ENCODE measurements at places on chromosomes 2 and 18. TPM values are rescaled to one million over a fixed set of nuclear protein-coding genes. Genes with fewer than 3 reads are reported as not detected.

DNAJC5G gene
- not detected for total RNA-seq

ST6GAL2 gene
- total RNA-seq, result not detected

ADRA2B gene
- not detected for total RNA-seq

CYS1 gene
- total RNA-seq, result not detected

DES gene
- not detected for total RNA-seq

CLK1 gene
- 87.8 TPM for total RNA-seq

SDC1 gene
- 1.6 TPM for total RNA-seq

CFAP210 gene
- total RNA-seq, result not detected

PIK3C3 gene
- total RNA-seq, result 65.2 TPM

ALPI gene
- not detected for total RNA-seq

TOGARAM2 gene
- 0.13 TPM for total RNA-seq

CFAP53 gene
- 0.07 TPM for total RNA-seq

NGEF gene
- total RNA-seq, result 0.50 TPM

COL3A1 gene
- 1.0 TPM for total RNA-seq

ACVR1C gene
- total RNA-seq, result under 0.01 TPM

ANKRD36 gene
- total RNA-seq, result 157 TPM

IL1A gene
- 1.2 TPM for total RNA-seq

COL4A4 gene
- total RNA-seq, result 0.93 TPM

VSNL1 gene
- not detected for total RNA-seq

TTC32 gene
- total RNA-seq, result 10.1 TPM

RNF152 gene
- 35.0 TPM for total RNA-seq

PSMA8 gene
- not detected for total RNA-seq

POMC gene
- total RNA-seq, result 0.29 TPM

EPHA4 gene
- 35.8 TPM for total RNA-seq

BUB1 gene
- total RNA-seq, result 67.8 TPM

STARD6 gene
- total RNA-seq, result not detected

CENPA gene
- 31.7 TPM for total RNA-seq

HRH4 gene
- total RNA-seq, result not detected

CYB5A gene
- total RNA-seq, result 36.8 TPM
